Glutamatergic neuron (in vitro differentiated cells): ENCODE measurements at places on chromosomes 11 and 22.

GRCh38 chr11:86243396-86243795 is 1.2 kb upstream of the EED start:
- H3K27me3 ChIP-seq = no peaks in the 10 kb centered on the region
- no peak for DNase-seq
- no peak overlapping the region for H3K27ac ChIP-seq
- H3K36me3 ChIP-seq = no peaks in the 10 kb centered on the region
- no peak overlapping the region for H3K4me3 ChIP-seq

GRCh38 chr11:119029340-119030028 is 1.2 kb downstream of the SLC37A4 start:
- H3K27me3 ChIP-seq = peaks cover 5% of the 10 kb centered on the region
- H3K4me1 ChIP-seq = peaks cover 11% of the 10 kb centered on the region
- no peaks in the 10 kb centered on the region for H3K36me3 ChIP-seq

DNA sequence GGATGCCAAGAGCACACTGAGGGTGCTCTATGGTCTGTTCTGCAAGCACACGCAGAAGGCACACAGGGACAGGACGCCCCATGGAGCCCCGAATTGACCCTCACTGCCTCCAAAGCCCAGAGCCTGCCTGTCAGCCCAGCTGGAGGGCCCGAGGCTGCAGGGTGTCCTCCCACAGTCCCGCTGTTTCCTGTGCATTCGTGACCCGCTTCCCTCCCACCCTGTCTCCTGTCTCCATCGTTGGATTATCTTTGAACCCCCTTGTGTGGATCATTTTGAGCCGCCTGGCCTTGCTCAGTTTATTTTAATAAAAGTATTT is 25.6 kb downstream of the PARVG start:
- H3K36me3 ChIP-seq = peaks cover 5% of the 10 kb centered on the region
- H3K4me1 ChIP-seq = peaks cover 10% of the 10 kb centered on the region
- peak; percentile 5 for DNase-seq
- no peak overlapping the region for H3K4me3 ChIP-seq
- H3K27me3 ChIP-seq = peaks cover 8% of the 10 kb centered on the region

GRCh38 chr11:75328426-75329277 is 22.8 kb downstream of the ARRB1 start:
- peak; percentile 66 for DNase-seq
- no peak overlapping the region for H3K4me3 ChIP-seq
- H3K4me1 ChIP-seq = peaks cover 13% of the 10 kb centered on the region
- H3K36me3 ChIP-seq = peaks cover 5% of the 10 kb centered on the region
- H3K27ac ChIP-seq = peak overlapping the region; percentile 52
- H3K27me3 ChIP-seq = peaks cover 2% of the 10 kb centered on the region

GRCh38 chr11:126355926-126356897 is 726 bp downstream of the ST3GAL4 start:
- H3K4me1 ChIP-seq = peaks cover 47% of the 10 kb centered on the region
- H3K4me3 ChIP-seq = peak overlapping the region; percentile 76
- no peak overlapping the region for H3K27ac ChIP-seq
- peaks cover 6% of the 10 kb centered on the region for H3K27me3 ChIP-seq
- no peaks in the 10 kb centered on the region for H3K36me3 ChIP-seq
- DNase-seq = no peak

GRCh38 chr22:39553429-39553828 is 17.1 kb upstream of the CACNA1I start:
- H3K4me3 ChIP-seq = no peak overlapping the region
- H3K4me1 ChIP-seq = peaks cover 1% of the 10 kb centered on the region
- H3K36me3 ChIP-seq = no peaks in the 10 kb centered on the region
- H3K27ac ChIP-seq = no peak overlapping the region
- peaks cover 5% of the 10 kb centered on the region for H3K27me3 ChIP-seq
- no peak for DNase-seq

- peak overlapping the region; percentile 22 for H3K27ac ChIP-seq
- peaks cover 4% of the 10 kb centered on the region for H3K36me3 ChIP-seq
- H3K27me3 ChIP-seq = peaks cover 9% of the 10 kb centered on the region
- no peak for DNase-seq
Observed at GRCh38 chr22:17846326-17846992, 72.2 kb upstream of the BID start.

DNA sequence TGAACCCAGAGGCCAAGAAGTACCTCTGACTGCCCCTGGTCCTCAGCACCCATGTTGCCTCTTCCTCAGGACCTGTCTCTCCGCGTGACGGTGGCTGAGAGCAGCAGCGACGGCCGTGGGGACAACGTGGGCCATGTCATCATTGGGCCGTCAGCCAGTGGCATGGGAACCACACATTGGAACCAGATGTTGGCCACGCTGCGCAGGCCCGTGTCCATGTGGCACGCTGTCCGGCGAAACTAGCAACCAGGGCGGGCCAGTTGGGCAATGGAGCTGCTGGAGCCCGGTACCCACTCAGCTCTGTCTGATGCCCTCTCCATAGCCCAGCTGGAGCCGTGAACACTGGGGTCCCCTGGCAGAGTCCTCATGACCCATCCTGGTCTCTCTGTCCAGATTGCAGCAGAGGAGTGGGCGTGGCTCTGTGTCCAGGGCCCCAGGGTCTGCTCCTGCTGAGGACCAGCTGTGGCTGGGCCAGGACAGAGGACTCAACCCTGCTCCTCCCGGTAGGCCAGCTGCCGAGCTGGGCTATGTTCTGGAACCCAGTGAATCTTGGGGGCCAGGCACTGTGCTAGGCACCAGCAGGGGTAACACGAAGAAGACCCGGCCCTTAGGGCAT is 8.0 kb upstream of the RHOD start:
- no peaks in the 10 kb centered on the region for H3K4me1 ChIP-seq
- peaks cover 10% of the 10 kb centered on the region for H3K27me3 ChIP-seq
- no peak overlapping the region for H3K4me3 ChIP-seq
- H3K27ac ChIP-seq = no peak overlapping the region
- no peaks in the 10 kb centered on the region for H3K36me3 ChIP-seq

- H3K4me3 ChIP-seq = no peak overlapping the region
- H3K36me3 ChIP-seq = peaks cover 25% of the 10 kb centered on the region
- no peak overlapping the region for H3K27ac ChIP-seq
- no peaks in the 10 kb centered on the region for H3K27me3 ChIP-seq
Observed at GRCh38 chr11:70747285-70747684, 349.0 kb downstream of the CTTN start.

DNA sequence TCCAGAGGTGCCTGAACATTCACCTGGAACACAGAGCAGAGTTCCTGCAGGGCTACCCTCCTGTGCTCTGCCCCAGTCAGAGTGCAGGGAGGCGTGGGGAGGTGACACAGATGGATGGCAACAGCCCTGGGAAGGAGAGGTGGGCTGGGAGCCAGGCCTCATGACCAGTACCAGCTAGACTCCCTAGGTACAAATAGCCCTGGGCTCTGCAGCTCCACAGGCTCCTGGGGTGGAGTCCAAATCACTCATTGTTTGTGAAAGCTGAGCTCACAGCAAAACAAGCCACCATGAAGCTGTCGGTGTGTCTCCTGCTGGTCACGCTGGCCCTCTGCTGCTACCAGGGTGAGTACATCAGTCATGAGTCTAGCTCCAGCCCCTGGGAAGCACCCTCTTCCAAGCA is at the start of gene SCGB1D2:
Gene SCGB1D2 (plus strand): TSS at position 219 of the 400 bp plus-strand sequence. CDS start 69 bp downstream, at position 288.
- H3K4me3 ChIP-seq = no peak within 1 kb of the TSS
- no peak within 1 kb of the TSS for H3K27ac ChIP-seq
- no peaks in the 10 kb centered on the region for H3K36me3 ChIP-seq
- no peak for DNase-seq

DNA sequence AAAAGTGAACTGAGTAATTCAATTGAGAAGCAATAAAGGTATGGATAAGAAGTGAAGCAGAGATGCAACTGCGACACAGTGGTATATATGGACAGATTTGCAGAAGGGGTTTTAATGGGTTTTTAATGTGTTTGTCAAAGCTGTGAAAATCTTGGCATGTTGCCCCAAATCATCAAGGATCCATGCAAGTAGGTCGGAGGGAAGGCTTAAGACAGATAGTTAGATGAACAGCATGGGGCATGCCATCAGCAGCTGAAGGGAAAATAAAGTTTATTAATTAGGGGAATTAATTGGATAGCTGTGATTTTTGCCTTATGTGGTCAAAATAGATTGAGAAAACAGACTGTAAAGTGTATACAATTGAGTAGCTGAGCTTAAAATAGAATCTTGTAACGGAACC is 840.1 kb downstream of the JRKL start:
- H3K36me3 ChIP-seq = no peaks in the 10 kb centered on the region
- no peak overlapping the region for H3K27ac ChIP-seq
- H3K27me3 ChIP-seq = no peaks in the 10 kb centered on the region
- H3K4me3 ChIP-seq = no peak overlapping the region
- no peak for DNase-seq

DNA sequence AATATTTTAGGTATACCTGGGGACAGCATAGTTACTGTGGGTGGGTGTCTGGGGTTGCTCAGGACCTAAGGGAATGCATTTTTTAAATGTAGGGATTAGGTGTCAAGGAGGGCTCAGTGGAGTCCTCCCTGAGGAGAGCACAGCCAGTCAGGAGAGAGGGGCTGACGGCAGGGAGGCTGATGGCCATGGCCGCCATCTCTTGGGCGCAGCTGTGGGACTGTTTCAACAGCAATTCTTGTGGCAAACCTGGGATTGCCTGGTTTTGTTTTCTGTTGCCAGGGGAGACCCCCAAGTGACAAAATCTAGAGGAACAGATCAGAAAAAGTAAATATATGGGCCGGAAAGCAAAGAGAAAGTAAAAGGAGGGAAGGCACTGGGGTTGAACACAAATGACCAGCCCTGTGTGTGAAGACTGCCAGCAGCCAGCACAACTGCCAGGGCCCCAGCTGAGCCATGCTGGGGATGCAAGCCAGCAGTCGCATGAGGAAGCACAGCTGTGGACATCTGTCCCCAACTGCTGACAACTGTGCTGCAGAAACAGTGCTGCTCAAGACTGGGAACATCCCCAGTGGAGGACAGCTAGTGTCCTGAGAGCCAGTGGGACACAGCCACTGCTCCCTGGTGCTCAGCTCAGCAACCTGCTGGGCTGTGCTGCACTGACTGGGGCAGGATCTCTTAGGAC is 10.5 kb downstream of the MIF start:
- DNase-seq = peak; percentile 83
- peak overlapping the region; percentile 99 for H3K27ac ChIP-seq
- peaks cover 7% of the 10 kb centered on the region for H3K36me3 ChIP-seq

DNA sequence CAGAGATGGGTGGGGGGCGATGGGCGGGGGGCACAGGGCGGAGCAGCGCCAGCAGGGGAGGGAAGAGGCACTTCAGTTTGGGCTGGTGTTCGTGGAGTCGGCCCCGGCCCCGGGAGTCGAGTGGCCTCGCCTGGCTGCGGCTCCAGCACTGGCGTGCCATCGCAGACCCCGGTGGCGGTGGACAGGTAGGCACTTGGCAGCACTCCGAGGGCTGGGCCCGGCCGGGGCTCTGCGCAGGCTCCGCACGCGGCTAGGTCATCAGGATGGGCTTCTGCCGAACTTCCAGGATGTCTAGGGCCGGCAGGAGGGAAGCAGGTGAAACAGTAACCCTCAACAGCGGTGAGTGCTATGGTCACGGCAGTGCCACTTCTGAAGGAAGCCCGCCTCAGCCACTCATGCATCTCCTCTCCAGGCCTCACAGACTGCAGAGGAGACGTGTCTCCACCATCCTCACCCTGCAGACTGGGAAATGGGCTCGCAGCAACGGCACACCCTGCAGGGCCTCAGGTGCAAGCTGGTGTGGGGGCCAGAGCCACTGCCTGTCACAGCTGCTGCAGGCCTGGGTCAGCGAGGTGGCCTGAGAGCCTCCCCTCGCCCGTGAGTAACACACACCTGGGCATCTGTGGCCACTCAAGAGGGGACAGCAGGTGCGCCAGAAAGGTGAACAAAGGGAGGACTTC is 33.3 kb downstream of the NUP50 start:
- no peak overlapping the region for H3K27ac ChIP-seq
- peaks cover 31% of the 10 kb centered on the region for H3K4me1 ChIP-seq
- peaks cover 6% of the 10 kb centered on the region for H3K27me3 ChIP-seq
- no peak for DNase-seq
- no peaks in the 10 kb centered on the region for H3K36me3 ChIP-seq
- no peak overlapping the region for H3K4me3 ChIP-seq

GRCh38 chr11:34267013-34267412 is 90.8 kb downstream of the ABTB2 start:
- H3K27ac ChIP-seq = no peak overlapping the region
- H3K36me3 ChIP-seq = no peaks in the 10 kb centered on the region
- peaks cover 7% of the 10 kb centered on the region for H3K4me1 ChIP-seq
- no peak overlapping the region for H3K4me3 ChIP-seq
- no peak for DNase-seq
- no peaks in the 10 kb centered on the region for H3K27me3 ChIP-seq

- H3K4me3 ChIP-seq = no peak overlapping the region
- DNase-seq = no peak
- H3K36me3 ChIP-seq = no peaks in the 10 kb centered on the region
- peaks cover 21% of the 10 kb centered on the region for H3K4me1 ChIP-seq
Observed at GRCh38 chr11:77173494-77173893, 45.4 kb downstream of the MYO7A start.

GRCh38 chr11:130525307-130525706 is 76.9 kb downstream of the ADAMTS15 start:
- H3K27me3 ChIP-seq = peaks cover 7% of the 10 kb centered on the region
- no peaks in the 10 kb centered on the region for H3K36me3 ChIP-seq
- H3K4me3 ChIP-seq = no peak overlapping the region
- H3K27ac ChIP-seq = no peak overlapping the region

DNA sequence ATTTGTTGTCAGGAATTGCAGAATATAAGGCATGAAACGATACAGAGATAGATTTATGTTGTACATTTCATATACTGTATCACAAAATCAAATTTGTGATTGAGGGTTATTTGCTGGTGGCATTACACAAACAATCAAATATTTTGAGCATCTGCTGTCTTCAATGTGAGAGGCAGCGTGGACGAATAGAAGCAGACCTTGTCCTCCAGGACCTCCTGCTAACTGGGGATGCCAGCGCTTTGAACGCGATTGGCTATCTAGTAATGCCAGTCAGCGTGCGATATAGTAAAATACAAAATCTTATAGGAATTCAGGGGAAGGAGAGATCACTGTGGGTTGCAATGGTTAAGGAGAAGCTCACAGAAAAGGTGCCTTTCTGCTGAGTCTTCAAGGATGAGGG is 631 bp upstream of the SNX19 start:
- H3K27ac ChIP-seq = peak overlapping the region; percentile 68
- H3K36me3 ChIP-seq = no peaks in the 10 kb centered on the region
- peaks cover 4% of the 10 kb centered on the region for H3K4me1 ChIP-seq
- H3K4me3 ChIP-seq = peak overlapping the region; percentile 85
- DNase-seq = no peak

GRCh38 chr22:45438336-45438735 is 24.8 kb downstream of the RIBC2 start:
- H3K36me3 ChIP-seq = no peaks in the 10 kb centered on the region
- DNase-seq = no peak
- no peak overlapping the region for H3K4me3 ChIP-seq
- H3K27me3 ChIP-seq = peaks cover 8% of the 10 kb centered on the region

- peaks cover 3% of the 10 kb centered on the region for H3K4me1 ChIP-seq
- DNase-seq = peak; percentile 79
- H3K27me3 ChIP-seq = peaks cover 4% of the 10 kb centered on the region
- peak within 1 kb of the TSS; percentile 91 for H3K4me3 ChIP-seq
- H3K36me3 ChIP-seq = no peaks in the 10 kb centered on the region
Observed at GRCh38 chr11:6419009-6419631, at the start of gene APBB1. Gene APBB1, minus strand, starts transcription at chr11:6419094. Its CDS starts 7,747 bp downstream, at chr11:6411347.
